GM03348 (cell line): ENCODE measurements at places on chromosomes 5 and 9.

DNA sequence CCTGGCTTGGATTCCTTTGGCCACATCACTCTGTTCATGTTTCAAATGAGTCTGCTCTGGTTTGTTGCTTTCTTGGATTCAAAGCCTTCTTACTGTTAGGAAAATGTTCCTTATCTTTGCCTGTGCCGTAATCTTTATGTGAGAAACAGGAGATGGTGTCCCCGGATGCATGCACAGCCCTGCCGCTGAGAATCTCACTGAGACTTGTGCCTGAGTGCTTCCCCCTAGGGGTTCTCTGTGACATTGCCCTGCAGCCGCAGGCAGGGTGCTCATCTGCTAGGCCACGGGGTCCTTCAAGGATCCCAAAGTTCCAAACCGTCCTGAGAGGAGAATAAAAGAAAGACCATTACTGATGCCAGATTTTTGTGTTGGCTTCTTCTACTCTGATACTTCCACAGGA lies 81.4 kb upstream of the ANKRD55 start:
- no peak for DNase-seq

GRCh38 chr5:141746395-141746794 lies 64.4 kb upstream of the ARAP3 start:
- no peak for DNase-seq

- DNase-seq, result no peak
These were observed 33.1 kb upstream of the SETD9 start for GRCh38 chr5:56876327-56876726.

DNA sequence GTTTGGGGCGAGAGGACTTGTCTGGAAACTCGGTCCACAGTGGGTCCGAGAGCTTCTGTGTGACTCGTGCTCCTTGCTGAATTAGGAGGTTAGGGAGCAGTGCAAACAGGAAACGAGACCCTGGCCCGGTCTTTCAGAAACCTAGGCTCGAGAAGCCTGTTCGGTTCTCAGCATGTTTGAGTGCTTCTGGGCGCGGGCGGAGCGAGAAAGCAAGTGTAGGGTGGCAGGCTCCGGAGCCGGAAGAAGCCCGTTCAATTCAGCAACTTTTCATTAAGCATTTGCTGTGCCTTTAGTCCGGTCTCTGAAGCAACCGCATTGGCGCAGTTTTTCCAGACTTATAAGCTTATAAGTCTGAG lies 547 bp downstream of the CLTA start:
- no peak for DNase-seq
